ENCODE measurements at places on chromosomes 16 and 17.
A peak's percentile ranks its signal among the peaks of the same experiment; 100 is the strongest.

- no peak for DNase-seq
Measured at GRCh38 chr17:33112763-33113162, 121.1 kb downstream of the SPACA3 start.

GRCh38 chr17:59848778-59849177 lies 44.0 kb downstream of the TUBD1 start:
- DNase-seq = no peak

DNA sequence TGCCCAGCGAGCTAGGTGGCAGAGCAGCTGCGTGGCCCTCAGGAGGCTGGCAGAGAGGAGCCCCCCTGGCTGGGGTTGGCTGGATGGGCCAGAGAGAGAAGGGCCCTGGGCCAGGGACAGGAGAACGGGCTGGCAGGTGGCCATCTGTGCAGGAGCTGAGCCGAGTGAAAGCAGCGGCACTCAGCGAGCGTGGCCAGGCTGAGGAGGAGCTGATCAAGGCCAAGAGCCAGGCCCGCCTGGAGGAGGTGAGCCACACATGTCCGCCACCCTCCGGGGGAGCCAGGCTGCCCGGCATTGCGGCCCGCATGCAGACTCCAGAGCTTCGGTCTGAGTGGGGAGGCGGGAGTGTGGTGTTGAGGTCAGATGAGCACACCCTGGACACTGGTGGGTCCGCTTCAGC lies 2.1 kb upstream of the RAC3 start:
- no peak for DNase-seq

GRCh38 chr17:18261146-18261515 lies 669 bp downstream of the MIEF2 start:
- DNase-seq = no peak

DNA sequence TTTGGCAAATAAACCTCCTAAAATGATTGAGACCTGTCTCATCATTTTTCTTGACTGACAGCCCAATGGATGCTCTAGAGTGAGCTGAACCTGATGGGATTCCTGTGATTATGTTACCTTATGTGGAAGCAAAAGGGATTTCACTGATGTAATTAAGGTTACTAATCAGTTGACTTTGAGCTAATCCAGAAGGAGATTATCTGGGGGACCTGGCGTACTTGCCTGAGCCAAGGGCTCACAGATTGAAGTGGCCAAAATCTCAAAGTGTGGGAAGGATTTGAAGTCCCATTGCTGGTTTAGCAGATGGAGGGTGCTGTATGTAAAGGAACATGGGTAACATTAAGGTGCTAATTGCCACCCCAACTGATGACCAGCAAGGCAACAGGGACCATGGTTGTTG lies 214.0 kb downstream of the CPPED1 start:
- DNase-seq = no peak

- DNase-seq = peak; percentile 36
Measured at GRCh38 chr17:18225642-18226283, 328 bp downstream of the LLGL1 start.
